ENCODE measurements at places on chromosomes 2 and 18.

- DNase-seq, result no peak
Measured at GRCh38 chr2:184187421-184187971, 410.8 kb upstream of the ZNF804A start.

DNA sequence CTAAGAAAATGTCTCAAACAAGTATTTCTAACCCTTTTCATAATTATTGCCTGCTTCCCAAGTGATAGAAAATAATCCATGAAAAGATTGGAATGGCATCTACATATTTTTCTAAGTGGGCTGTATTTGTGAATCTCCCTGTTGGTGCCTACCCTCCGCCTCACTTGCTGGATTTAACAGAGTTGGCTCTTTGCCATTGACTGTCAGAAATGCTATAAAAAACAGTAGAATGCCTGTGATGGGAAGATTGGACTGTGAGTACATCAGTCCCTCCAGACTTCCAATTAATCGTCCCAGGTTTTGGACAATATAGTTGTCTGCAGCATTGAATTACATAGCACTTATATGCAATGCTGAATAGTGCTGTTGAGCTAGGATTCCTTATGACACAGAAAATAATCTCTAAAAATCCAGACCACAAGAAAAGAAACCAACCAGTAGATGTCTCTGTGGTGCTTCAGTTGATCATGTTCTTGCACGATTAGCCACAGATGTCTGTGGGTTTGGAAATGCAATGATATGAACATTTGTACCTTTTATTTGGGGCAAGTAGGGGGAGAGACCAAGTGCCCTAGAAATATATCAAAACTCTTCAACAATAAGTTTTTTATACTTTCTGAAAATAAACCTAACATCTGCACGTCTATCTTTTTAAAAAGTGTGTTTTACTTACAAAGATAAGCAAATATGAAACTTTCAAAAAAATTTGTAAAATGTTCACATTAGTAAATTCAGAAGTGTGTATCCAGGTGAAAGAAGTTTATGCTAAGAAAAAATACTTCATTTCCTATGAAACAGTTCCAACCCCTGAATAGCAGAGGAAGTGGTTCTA is 88.5 kb downstream of the DYNAP start:
- DNase-seq, result no peak

DNA sequence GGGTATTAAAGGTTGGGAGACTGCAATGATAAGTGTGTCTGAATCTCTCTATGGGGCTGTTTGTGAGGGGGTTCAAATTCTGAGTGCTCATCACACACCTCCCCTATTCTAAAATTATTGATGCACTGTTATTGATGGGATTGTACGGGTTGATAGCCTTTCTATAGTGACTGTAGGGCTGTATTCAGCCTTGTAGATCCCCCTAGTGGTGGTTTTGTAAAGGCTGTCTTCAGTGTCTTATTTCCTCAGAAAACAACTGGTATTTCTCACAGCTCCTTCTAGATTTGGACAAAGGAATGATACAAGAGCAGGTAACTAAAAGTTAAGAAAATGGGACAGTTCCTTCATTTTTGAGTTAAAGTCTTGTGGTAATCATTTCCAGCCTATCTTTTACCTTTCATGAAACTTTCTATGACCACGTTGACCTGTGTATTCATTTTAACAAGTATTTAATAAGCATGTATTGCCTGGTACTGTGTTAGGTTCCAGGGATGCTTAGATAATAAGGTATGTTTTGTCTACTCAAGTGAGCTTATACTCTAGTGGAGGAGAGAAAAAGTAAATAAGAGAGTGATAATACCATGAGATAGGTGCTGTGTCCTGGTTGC is 21.2 kb downstream of the SMAD4 start:
- no peak for DNase-seq

- no peak for DNase-seq
Measured at GRCh38 chr2:98263362-98263761, 82.9 kb upstream of the CNGA3 start.

GRCh38 chr18:62759704-62760402 is 44.5 kb downstream of the PHLPP1 start:
- DNase-seq, result no peak

- DNase-seq, result no peak
Measured at GRCh38 chr2:9332136-9332852, 91.0 kb downstream of the ITGB1BP1 start.

GRCh38 chr2:11910971-11911370 is 164.5 kb downstream of the LPIN1 start:
- no peak for DNase-seq

DNA sequence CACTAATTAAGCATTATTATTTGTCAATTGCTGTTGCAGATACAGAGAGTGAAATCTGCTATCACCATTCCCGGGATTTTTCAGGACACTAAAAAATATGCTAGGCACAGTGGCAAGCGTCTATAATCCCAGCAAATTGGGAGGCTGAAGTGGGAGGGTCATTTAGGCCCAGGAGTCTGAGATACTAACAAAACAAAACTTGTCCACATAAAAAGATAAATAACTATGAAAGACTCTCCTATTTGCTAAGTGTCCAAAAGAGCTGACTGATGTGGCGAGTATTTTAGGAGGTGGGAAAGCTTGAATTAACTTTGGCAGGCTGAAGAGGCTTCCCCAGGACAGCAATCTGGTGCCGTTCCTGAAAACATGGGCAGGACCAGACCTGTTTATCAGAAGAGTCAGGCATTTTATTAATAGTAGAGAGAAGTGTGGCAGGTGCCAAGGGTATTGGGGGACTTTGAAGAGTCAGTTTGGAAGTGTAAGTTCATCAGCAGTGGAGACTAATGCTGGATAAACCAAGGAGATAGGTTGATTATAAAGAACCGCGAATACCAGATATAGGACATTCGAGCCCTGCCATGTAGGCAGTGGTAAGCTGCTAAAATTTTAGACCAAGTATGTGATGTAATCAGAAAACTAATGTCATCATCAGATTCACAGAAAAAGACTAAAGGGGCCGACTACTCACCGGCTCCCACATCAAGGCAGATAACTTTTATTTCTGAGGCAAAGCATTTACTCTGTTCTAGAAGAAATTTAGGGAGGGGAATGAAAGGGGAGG is 201.8 kb downstream of the EPHA4 start:
- DNase-seq, result no peak

GRCh38 chr2:217941339-217941738 is 61.5 kb downstream of the TNS1 start:
- no peak for DNase-seq

GRCh38 chr18:58106289-58107070 is 62.5 kb downstream of the NEDD4L start:
- no peak for DNase-seq

All from right forelimb (tissue), 1 donor.